ENCODE measurements at places on chromosomes 2 and 18. TPM values are rescaled to one million over a fixed set of nuclear protein-coding genes. Genes with fewer than 3 reads are reported as not detected.

GRCh38 chr2:231935207-231935524 lies 9.0 kb upstream of the NPPC start:
- H3K27ac ChIP-seq, result no peak overlapping the region
- DNase-seq, result no peak
- H3K4me1 ChIP-seq, result peaks cover 2% of the 10 kb centered on the region
- H3K4me3 ChIP-seq, result no peak overlapping the region
- no peaks in the 10 kb centered on the region for H3K36me3 ChIP-seq

GRCh38 chr2:205276116-205276777 lies 406.1 kb upstream of the NRP2 start:
- H3K27me3 ChIP-seq, result no peaks in the 10 kb centered on the region
- H3K27ac ChIP-seq, result no peak overlapping the region
- no peaks in the 10 kb centered on the region for H3K36me3 ChIP-seq
- DNase-seq, result no peak
- no peak overlapping the region for H3K4me3 ChIP-seq
- H3K4me1 ChIP-seq, result no peaks in the 10 kb centered on the region

SERPINB4 gene
- not detected for total RNA-seq

DNA sequence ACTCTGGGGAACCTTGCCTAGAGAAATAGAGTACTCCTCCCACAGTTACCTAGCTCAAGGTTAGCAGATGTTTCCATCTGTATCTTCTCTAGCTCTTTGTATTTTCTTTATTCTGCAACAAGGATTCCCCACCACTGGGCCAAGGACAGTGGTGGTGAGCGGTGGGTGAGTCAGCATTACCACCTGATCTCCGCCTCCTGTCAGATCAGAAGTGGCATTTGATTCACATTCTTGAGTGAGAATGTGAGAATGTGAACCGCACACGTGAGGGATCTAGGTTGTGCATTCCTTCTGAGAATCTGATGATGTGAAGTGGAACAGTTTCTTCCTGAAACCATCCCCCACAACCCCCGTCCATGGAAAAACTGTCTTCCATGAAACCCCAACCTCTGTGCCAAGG lies 9.0 kb downstream of the EPB41L3 start:
- peaks cover 20% of the 10 kb centered on the region for H3K27me3 ChIP-seq
- DNase-seq, result peak; percentile 44
- H3K27ac ChIP-seq, result no peak overlapping the region
- H3K36me3 ChIP-seq, result no peaks in the 10 kb centered on the region

SLC20A1 gene
- 73.1 TPM for total RNA-seq

DNA sequence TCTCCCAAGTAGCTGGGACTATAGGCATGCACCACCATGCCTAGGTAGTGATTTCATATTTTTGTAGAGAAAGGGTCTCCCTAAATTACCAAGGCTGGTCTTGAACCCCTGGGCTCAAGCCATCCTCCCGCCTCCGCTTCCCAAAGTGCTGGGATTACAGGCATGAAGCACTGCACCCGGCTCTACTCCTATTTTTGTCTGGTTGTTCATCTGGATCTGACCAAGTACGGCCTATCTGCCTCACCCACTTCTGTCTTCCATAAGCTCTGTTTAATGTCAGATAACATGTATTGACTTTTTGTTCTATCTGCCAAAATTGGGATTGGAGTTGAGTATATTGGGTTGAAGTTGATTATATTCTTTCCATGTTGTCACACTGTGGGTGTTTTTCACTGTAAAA lies 198.4 kb downstream of the AFF3 start:
- no peak for DNase-seq
- H3K4me3 ChIP-seq, result no peak overlapping the region
- H3K27me3 ChIP-seq, result no peaks in the 10 kb centered on the region
- no peaks in the 10 kb centered on the region for H3K4me1 ChIP-seq
- H3K36me3 ChIP-seq, result no peaks in the 10 kb centered on the region

GRCh38 chr2:209431701-209432100 lies 7.9 kb downstream of the MAP2 start:
- no peaks in the 10 kb centered on the region for H3K4me1 ChIP-seq
- no peak overlapping the region for H3K4me3 ChIP-seq
- no peak overlapping the region for H3K27ac ChIP-seq
- DNase-seq, result no peak

GRCh38 chr2:71460595-71461303 lies 7.4 kb downstream of the DYSF start:
- H3K27ac ChIP-seq, result no peak overlapping the region
- H3K36me3 ChIP-seq, result no peaks in the 10 kb centered on the region
- H3K4me1 ChIP-seq, result no peaks in the 10 kb centered on the region
- peaks cover 15% of the 10 kb centered on the region for H3K27me3 ChIP-seq
- DNase-seq, result no peak

DNA sequence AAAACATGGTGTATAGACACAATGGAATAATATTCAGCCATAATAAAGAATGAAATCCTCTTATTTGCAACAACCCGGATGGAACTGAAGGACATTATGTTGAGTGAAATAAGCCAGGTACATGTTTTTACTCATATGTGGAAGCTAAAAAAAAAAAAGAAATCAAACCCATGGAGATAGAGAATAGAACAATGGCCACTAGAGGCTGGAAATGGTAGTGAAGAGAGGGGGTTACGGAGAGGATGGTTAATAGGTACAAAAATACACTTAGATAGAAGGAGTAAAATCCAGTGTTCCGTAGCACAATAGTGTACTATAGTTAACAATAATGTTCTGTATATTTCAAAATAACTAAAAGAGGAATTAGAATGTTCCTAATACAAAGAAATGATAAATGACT lies 12.8 kb upstream of the KIAA2012 start:
- H3K4me1 ChIP-seq, result no peaks in the 10 kb centered on the region
- H3K36me3 ChIP-seq, result no peaks in the 10 kb centered on the region
- no peak overlapping the region for H3K27ac ChIP-seq

GRCh38 chr2:189300916-189301315 lies 121.4 kb upstream of the COL5A2 start:
- DNase-seq, result peak; percentile 77
- no peaks in the 10 kb centered on the region for H3K36me3 ChIP-seq
- no peak overlapping the region for H3K4me3 ChIP-seq

DNA sequence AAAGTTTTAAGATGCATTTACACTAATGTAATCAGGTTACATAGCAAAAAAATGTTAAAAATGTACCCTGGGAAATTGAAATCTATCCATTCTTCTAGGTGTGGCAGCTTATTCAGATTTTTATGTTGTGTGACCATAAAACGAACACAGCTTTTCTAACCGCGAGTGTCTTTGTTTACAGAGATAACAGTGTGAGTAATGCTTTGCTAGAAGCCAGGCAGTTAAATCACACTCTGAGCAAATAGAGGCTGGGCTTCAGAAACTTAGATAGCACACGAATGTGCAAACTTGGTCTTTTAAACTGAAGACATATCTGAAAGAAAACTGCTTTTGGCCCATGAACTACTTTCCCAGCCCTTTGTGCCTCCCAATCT lies 116.1 kb downstream of the SPTBN1 start:
- peak overlapping the region; percentile 48 for H3K4me3 ChIP-seq
- H3K27me3 ChIP-seq, result no peaks in the 10 kb centered on the region
- peak overlapping the region; percentile 91 for H3K27ac ChIP-seq
- no peak for DNase-seq

DNA sequence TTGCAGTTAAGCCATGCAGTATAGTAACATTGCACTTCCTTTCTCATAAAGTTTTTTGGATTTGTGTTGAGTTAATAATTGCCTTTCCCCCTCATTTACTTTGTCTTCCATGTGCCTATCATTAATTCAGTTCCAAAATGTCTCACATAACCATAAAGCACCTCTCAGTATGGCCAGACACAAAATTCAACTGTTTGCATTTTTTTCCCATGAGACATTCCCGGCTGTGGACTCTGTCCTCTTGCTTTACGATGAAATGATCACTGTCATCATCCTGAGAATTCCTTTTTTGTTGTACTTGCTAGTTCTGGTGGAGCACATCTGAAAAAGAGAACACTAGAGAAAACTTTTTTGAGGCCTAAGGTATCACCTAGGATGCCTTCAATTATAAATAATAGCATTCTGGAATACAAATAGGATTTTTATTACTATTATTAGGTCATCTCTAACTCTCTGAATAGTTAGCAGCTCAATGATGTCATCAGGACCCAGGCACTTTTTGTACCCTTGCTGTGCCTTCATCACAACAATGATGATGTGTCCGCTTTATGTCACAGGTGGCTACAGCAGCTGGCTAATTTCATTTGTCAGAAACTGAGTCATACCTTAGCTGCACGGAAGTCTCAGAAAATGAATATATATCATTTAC lies 8.5 kb upstream of the ATP8B1 start:
- peaks cover 5% of the 10 kb centered on the region for H3K36me3 ChIP-seq
- no peak overlapping the region for H3K27ac ChIP-seq
- H3K27me3 ChIP-seq, result peaks cover 28% of the 10 kb centered on the region
- H3K4me1 ChIP-seq, result no peaks in the 10 kb centered on the region
- no peak overlapping the region for H3K4me3 ChIP-seq

DNA sequence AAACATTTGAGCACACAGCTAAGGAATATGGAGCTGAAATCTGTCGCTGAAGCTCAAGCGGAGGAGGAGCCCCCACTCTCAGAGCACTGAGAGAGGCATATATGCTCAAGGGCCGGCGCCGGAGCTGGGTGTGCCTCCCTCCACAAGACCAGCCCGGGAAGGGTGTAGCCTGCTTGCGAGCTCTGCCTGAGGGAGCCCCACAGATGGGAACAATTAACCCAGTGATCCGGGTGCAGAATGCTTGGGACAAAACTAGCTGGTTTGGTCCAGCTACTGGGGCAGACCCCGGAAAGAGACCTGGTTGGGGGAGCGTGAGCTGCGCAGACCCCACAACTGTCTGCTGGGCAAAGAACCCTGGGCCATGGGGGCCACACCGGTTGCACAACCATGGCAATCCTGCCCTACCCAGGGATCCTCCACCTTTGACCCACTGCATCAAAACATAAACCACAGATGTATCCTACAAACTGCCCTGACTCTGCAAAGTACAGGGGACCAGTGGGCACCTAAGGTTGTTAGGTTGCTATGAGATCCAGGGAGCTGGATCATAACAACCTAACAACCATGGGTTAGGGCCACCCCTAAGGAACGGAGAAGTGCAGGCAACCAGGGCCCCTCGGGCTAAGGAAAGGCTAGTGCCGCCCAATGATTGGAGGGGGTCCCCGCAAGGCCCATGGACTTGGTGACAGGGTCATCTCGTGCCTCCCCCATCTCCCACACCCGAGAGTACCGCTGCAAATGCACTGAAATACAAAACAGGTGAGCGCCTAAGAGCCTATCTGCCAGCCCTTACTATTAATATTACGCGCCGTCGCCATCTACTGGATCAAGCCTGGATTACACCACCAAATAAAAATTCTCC lies 53.4 kb upstream of the SCN1A start:
- no peaks in the 10 kb centered on the region for H3K36me3 ChIP-seq
- H3K4me3 ChIP-seq, result no peak overlapping the region
- H3K27ac ChIP-seq, result no peak overlapping the region
- no peaks in the 10 kb centered on the region for H3K4me1 ChIP-seq

LYPD1 gene
- total RNA-seq, result not detected

DNA sequence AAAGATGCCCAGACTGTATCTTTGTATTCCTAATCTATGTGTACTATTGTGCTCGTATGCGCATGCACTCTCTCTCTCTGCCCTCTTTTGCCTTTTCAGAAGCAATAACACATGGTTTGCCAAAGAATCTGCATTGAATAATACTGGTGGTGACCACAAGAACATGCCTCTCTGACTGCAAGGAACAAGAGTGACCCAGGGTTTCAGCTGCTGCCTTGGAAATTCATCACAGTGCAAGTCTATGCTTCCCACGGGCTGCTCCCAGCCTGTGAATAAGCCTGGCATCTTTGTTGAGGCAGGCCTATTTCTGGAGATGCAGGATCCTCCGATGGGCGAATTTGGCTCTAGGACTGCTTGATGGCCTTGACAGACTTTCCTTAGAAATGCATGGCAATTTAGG lies 689.4 kb upstream of the FANCL start:
- no peaks in the 10 kb centered on the region for H3K27me3 ChIP-seq
- DNase-seq, result no peak
- no peaks in the 10 kb centered on the region for H3K4me1 ChIP-seq
- no peaks in the 10 kb centered on the region for H3K36me3 ChIP-seq

ACOXL gene
- total RNA-seq, result not detected

MEP1B gene
- total RNA-seq, result not detected

GRCh38 chr2:176121190-176122051 lies 1.1 kb upstream of the HOXD9 start:
- H3K4me1 ChIP-seq, result peaks cover 13% of the 10 kb centered on the region
- no peak for DNase-seq
- H3K27me3 ChIP-seq, result peaks cover 79% of the 10 kb centered on the region
- H3K4me3 ChIP-seq, result no peak overlapping the region
- peaks cover 2% of the 10 kb centered on the region for H3K36me3 ChIP-seq

BOK gene
- not detected for total RNA-seq

SLC35G4 gene
- not detected for total RNA-seq

RRM2 gene
- total RNA-seq, result 514 TPM

PMAIP1 gene
- total RNA-seq, result 132 TPM
